ENCODE measurements at places on chromosomes 1 and 21.
A peak's percentile ranks its signal among the peaks of the same experiment; 100 is the strongest.

- no peak for DNase-seq
These were observed 4.7 kb downstream of the CFAP410 start for GRCh38 chr21:44334329-44335030.

DNA sequence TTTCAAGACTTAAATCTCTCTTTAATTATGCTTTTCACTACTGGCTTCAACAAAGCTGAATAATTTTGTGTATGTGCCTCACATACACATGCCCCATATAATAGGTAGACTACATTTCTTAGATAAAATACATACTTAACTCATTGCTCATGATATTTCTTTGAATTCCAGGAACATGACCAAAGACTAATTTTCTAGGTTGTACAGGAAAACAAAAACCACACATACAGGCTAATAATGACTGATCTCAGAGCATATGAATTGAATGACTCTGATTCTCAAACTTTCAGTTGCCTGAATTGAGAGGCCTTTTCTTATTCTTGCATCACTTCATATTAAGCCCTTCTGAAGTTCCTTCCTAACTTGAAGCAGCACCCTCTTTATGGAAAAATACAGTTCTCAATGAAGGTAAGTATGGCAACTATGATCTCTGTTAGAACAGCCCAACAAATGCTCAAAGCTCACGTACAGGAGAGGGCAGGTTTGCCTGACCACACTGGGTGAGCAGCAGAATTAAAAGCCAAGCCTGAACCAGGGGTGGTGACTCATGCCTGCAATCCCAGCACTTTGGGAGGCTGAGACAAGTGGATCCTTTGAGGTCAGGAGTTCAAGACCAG, 22.6 kb upstream of the UAP1 start:
- peak; percentile 98 for DNase-seq

GRCh38 chr1:207646171-207646570, 1.2 kb downstream of the CR1L start:
- DNase-seq, result no peak

- DNase-seq, result no peak
These were observed 41.3 kb downstream of the NFYC start for GRCh38 chr1:40732756-40733301.

- DNase-seq, result no peak
These were observed 78.6 kb upstream of the SLC44A3 start for GRCh38 chr1:94741510-94741909.

- DNase-seq, result no peak
These were observed 3.1 kb upstream of the GJC2 start for GRCh38 chr1:228146417-228147150.

- no peak for DNase-seq
These were observed 115.7 kb downstream of the FASLG start for GRCh38 chr1:172774561-172774960.

DNA sequence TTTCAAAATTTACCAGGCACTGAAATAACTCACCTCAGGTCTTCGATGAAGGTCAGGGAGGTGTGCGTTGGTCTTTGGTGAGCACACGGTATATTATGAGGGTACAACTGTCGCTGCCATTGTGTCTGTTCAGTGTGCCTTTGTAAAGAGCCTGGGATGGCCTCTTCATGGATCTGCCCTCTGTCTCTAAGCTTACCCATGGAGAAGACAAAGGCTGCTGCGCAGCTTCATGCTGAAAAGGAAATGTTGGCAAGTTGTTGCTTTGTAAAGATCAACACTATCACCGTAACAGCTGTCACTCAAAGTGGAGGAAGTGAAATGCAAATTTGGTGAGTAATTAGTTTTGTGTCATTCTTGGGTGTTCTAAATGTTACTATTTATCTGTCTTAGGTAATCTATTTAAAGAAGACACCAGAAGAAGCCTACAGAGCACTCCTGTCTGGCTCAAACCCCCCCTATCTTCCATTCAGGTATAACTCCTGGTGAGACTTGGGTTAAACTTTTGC, 71.6 kb downstream of the CDC14A start:
- no peak for DNase-seq

DNA sequence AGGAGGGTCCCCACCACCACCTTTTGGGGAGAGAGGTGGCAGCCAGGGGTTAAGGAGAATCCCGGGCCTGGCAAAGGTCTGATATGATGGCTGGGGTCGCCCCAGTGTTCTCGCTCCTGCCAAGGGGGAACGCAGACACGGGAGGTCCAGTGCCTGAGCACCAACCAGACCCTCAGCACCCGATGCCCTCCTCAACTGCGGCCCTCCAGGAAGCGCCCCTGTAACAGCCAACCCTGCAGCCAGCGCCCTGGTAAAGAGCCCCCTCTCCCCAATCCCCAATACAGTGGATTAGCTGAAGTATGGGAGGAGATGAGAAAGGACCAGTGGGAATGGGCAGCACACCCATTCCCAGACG, 10.4 kb downstream of the ADAMTSL4 start:
- DNase-seq, result no peak

GRCh38 chr1:147201276-147201675, 23.9 kb downstream of the FMO5 start:
- DNase-seq, result peak; percentile 14

DNA sequence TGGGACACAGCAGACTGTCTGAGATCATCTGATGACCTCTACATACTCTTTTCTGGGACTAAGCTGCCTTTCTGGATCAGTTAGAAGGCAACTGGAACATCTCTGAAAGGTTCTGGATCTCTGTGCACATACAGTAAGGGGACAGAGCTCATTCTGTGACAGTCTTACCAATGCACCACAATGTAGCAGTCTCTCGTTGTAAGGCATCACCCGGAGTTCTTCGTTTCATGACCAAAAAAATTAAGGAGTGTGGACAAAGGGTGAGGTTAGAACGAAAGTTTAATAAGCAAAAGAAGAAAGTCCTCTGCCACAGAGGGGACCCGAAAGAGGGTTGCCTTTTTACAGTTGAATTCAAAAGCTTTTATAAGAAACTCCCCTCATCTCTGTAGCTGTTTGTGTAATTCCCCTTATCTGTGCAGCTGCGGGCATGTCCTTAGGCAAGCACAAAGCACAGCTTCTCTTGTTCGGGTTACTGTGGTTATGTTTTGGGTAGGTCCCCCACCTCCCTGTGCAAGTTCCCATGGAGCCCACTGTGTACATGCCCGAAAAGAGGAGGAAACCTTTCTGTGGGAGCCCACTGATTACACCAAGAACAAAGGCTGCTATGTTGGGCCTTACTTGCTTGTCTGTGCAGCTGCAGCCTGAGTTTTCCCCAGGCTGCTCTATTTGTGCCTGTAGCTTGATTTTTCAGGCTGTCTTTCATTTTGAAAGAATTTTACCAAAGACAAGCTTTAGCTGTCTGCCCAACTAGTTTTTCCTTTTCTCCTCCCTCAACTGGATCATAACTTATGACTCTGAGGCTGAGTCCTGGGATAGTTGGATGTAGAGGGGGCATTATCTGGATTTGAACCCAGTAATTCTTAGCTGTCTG, 53.1 kb upstream of the CACNA1E start:
- no peak for DNase-seq

- DNase-seq, result peak; percentile 89
These were observed 36.6 kb upstream of the PADI1 start for GRCh38 chr1:17168091-17168876.

GRCh38 chr1:213973129-213973528, 14.6 kb upstream of the PROX1 start:
- no peak for DNase-seq

- no peak for DNase-seq
These were observed 2.1 kb upstream of the KIF21B start for GRCh38 chr1:201025571-201026002.

GRCh38 chr1:115266729-115267421, 71.2 kb downstream of the NGF start:
- DNase-seq, result no peak

GRCh38 chr21:42653231-42654061, at the start of gene PDE9A:
TSS of gene PDE9A (plus strand) at chr21:42653621. CDS start at chr21:42653815, 194 bp downstream.
- no peak for DNase-seq

DNA sequence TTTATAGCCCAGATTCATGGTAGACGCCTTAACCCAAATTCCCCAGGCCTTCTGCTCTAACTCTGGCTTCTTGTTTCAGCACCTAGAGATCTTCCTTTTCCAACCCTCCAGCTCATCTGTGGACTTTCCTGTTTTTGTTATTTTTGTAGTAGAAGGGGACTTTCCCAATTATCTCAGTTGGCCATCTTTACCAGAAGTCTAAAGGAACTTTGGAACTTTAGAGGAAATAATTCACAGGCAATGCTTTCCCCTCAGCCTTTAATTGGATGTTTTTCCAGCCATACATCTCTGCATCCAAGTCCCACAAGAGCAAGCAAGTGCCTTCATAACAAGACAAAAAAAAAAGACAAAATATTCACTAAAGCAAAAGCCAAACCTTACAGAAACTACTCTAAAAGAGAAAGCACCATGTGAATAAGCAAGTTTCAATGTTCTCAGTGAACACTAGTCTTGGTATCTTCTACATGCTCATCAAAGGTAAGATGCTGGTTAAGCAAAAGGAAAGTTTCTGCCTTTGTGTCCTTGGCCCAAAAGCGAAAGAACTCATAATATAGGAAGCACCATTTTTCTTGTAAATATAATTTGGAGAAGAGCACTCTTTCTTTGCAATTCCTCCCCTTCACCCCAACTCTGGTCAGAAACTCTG, 377.3 kb downstream of the SETD4 start:
- no peak for DNase-seq

- DNase-seq, result no peak
These were observed 101.9 kb downstream of the SLC45A1 start for GRCh38 chr1:8419861-8420260.

DNA sequence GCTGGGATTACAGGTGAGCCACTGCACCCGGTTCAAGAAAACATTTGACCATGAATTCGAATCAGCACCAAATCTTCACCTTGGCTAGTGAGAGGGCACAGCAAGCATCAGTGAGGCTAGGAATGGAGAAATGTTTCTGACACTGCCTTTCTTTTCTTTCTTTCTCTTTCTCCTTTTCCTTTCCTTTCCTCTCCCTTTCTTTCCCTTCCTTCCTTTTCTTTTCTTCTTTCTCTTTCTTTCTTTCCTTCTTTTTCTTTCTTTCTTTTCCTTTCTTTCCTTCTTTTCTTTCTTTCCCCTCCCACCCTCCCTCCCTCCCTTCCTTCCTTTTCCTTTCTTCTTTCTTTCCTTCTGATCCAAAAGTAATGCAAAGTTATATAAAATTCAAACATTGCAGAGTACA, 40.9 kb downstream of the GFI1 start:
- no peak for DNase-seq

GRCh38 chr1:41377397-41377796, 16.2 kb downstream of the FOXO6 start:
- no peak for DNase-seq

- no peak for DNase-seq
These were observed 2.5 kb downstream of the PKP1 start for GRCh38 chr1:201285846-201286245.

GRCh38 chr1:227934476-227935313, 13.0 kb downstream of the WNT9A start:
- DNase-seq, result peak; percentile 38

GRCh38 chr1:27300341-27301051, 21.5 kb upstream of the TMEM222 start:
- peak; percentile 73 for DNase-seq

GRCh38 chr1:148290881-148291280, 138.8 kb upstream of the NBPF11 start:
- no peak for DNase-seq

DNA sequence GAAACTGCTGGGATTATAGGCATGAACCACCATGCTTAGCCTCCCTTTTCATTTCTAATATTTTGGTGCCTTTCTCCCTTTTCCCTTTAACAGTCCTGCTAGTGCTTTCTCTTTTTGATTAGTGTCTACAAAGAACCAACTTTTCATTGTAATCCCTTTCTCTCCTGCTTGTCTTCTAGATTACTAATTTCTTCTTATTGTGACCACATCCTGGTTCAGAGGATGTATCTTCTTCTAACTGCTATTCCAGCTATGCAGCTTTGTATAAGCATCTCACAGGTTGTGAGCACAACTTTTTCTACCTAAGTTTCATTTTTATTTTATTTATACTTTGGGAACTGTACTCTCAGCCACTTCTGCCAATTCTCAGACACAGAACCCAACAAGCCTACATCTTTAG, 14.7 kb downstream of the ZNF648 start:
- DNase-seq, result no peak

DNA sequence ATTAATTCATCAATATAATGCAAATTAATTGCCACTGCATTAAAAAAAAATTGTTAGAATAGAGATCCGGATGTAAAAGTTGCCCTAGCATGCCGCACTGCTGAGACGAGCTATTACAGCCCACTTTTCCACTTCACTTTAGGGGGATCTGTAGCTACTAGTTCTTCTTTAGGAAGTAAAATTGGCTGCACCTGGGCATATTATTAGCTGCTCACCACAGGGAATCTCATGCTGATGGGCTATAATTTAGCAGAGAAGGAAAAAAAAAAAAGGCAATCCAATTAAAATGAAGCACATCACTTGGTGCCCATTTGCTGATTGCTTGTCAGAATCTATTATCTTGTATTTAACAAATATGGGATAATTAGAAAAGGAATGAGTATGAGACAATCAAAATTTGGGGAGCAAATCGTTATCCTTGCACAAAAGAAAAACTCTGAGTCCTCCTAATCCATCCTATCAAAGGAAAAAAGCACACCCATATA, 233.4 kb downstream of the DSCAM start:
- no peak for DNase-seq

DNA sequence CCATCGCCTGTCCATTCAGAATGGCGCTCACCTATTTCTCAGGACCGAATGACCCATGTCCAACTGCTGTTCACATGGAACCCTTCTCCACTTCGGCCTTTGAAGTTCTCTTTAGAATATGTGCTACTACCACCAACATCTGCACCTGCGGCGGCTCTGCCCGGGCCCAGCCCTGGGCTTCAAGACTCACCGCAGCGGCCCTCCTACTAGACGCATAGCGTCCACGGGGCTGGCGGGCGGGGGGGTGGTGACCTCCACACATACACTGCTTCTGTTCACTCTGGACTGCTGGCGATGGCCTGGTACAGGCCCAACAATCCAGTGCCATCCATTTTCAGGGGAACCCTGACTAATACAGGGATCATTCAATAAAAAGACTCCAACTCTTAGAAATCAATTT, 394.2 kb downstream of the VAV3 start:
- DNase-seq, result no peak

GRCh38 chr1:112504001-112504660, 4.6 kb upstream of the WNT2B start:
- DNase-seq, result no peak

- DNase-seq, result no peak
These were observed 72.8 kb upstream of the NR5A2 start for GRCh38 chr1:199954699-199955098.

- peak; percentile 97 for DNase-seq
These were observed 30.0 kb upstream of the S100A7 start for GRCh38 chr1:153490272-153491051.

- no peak for DNase-seq
These were observed 126.2 kb downstream of the KAZN start for GRCh38 chr1:14724678-14725077.

DNA sequence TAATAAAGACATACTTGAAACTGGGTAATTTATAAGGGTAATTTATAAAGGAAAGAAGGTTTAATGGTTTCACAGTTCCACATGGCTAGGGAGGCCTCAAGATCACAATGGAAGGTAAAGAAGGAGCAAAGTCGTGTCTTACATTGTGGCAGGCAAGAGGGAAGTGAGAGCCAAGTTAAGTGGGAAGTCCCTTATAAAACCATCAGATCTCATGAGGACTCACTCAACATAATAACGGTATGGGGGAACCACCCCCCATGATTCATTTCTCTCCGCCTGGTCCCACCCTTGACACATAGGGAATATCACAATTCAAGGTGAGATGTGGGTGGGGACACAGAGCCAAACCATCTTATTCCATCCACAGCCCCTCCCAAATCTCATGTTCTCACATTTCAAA, 76.8 kb upstream of the ZNF678 start:
- DNase-seq, result no peak
